Esophagus mucosa (tissue), 1 donor: ENCODE measurements at places on chromosomes 12 and 14.

GRCh38 chr14:29576927-29577326 lies 350.7 kb downstream of the PRKD1 start:
- no peak for ATAC-seq

- ATAC-seq: peak; percentile 61
Observed at GRCh38 chr14:100297320-100298300, 8.6 kb downstream of the SLC25A29 start.

DNA sequence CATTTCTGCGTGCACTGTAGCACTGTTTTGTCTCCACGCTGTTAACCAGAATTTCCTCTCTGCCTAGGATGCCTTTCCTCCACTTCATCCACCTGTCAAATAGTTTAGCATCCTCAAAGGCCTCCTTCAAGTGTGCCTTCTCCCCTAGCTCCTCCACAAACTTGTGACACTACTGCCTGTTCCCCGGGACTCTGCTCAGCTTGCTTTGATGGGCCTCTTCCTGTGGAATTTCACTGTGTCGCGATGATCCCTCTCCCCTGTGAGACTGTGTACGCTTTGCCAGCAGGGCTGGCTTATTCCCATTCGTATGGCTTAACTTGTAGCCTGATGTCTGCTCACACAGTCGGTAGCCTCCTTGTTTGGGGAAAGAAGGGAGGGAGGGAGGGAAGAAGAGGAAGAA lies 426.8 kb downstream of the VRK1 start:
- no peak for ATAC-seq

GRCh38 chr14:36626151-36626550 lies 35.5 kb upstream of the PAX9 start:
- no peak for ATAC-seq

GRCh38 chr12:44626883-44627282 lies 249.2 kb downstream of the NELL2 start:
- no peak for ATAC-seq

DNA sequence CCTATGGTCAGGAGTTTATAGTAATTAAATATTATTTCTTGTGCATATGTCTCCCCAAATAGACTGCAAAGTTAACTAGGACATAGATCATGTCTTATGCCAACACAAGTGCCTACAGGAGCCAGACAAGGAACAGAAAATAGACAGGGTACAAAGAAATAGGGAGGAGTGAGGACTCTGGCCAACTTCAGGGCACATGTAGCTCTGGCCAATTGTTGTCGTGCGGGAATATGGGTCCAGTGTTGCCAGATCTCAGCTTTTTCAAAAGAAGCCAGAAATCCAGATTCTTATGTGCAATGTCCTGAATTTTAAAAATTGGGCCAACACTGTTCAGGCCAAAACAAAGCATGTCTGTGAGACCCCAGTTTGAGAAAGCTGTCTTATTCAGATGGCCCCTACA lies 68.7 kb downstream of the RFX4 start:
- ATAC-seq: no peak

GRCh38 chr14:89963288-89963978 lies 7.7 kb downstream of the TDP1 start:
- ATAC-seq: no peak
